Stomach (tissue), 19 donors: ENCODE measurements at places on chromosomes 3 and 15. TPM values are rescaled to one million over a fixed set of nuclear protein-coding genes. Genes with fewer than 3 reads are reported as not detected.

DNA sequence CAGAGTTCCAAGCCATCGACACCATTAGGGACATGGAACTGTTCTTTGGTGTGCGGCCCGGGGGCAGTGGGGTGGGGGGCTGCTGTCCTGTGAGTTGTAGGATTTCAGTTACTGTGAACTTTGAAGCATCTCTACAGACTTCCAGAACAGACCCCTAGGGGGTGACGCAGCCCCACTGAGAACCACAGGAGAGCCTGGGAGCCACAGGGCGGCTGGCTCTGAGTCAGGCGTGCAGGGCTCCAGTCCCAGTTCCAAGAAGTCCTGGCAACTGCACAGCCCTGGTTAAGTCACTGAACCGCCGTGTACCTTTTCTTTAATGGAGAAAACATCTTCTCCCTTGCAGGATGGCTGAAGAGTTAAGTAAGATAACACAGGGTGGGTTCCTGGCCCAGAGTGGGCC lies 23.5 kb upstream of the LRTM1 start:
- peak; percentile 84 for DNase-seq

DNA sequence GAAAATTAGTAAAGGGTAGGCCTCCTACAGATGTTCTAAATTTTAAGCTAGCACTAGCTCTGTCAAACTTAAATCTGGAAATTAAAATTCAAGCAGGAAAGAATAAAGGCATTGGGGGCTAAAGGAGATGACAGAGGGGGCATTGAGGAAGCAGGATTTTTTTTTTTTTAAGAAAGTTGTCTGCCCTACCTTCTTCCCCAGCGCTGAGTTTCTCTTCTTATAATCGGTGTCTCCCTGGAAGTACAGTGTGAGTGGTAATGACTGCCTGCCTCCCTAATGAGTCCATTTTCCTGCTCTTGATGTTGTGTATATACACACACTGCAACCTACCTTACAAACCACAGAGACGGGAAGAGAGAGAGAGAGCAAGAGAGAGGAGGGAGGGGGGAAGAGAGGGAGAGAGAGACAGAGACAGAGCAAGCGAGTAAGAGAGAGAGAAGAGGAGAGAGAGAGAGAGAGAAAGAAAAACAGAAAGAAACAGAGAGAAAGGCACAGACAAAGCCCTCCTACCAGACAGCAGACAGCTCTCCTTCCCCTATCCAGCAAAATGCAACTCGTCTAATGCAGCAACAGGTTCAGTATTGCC lies 47.0 kb downstream of the ZBTB20 start:
- peak; percentile 81 for DNase-seq

GRCh38 chr15:64894395-64895056 lies 17.2 kb upstream of the ANKDD1A start:
- DNase-seq = peak; percentile 88

- DNase-seq = no peak
Observed at GRCh38 chr3:45957586-45957985, 14.3 kb downstream of the CXCR6 start.

- DNase-seq = no peak
Observed at GRCh38 chr15:94403331-94403730, 172.0 kb downstream of the MCTP2 start.

The MYZAP gene
- total RNA-seq = 45.5 TPM

DNA sequence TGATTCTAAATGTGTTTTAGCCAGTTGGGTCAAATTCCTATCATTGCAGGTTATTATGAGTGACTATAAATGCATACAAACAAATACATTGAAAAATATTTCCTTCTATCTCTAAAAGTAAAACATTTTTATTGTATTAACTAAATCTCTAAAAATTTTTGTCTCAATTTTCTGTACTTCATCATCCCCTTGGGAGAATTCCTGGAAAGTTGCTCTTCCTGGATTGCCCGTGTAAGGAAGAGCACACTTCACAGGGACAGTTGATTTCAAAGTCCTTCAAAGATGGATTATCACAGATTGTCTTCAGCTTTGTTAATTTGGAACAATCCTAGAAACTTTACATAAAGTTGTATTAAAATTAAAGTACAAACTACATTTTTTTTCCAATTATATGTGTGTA lies 595.6 kb downstream of the ROBO1 start:
- DNase-seq = no peak

DNA sequence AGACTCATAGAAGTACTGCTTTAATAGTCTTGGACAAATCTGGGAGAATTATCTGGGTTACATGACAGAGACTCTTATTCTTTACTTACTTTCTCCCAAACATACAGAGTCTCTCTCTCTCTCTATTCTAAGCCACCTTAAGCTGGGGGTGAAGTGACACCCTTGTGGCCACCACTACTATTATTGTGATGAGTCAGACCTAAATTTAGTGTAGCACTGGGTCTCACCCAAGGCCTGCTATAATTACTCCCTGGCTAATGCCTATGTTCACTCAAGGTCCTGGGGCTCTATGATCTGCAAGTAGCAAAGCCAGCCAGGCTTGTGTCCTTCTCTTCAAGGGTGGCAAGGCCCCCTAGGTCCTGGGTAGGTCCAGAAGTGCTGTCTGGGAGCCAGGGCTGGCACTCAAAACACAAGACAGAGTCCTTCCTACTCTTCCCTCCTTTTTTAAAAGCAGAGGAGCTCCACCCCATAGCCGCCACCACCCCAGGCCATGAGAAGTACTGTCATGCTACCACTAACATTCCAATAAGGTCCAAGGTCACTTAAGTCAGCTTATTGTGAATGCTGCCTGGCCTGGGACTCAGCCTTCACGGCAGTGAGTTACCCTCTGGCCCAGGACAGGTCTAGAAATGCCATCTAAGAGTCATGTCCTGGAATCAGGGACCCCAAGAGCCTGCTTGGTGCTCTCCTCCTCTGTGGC lies 183.6 kb downstream of the POLQ start:
- no peak for DNase-seq

The ADGRG7 gene
- not detected for total RNA-seq

DNA sequence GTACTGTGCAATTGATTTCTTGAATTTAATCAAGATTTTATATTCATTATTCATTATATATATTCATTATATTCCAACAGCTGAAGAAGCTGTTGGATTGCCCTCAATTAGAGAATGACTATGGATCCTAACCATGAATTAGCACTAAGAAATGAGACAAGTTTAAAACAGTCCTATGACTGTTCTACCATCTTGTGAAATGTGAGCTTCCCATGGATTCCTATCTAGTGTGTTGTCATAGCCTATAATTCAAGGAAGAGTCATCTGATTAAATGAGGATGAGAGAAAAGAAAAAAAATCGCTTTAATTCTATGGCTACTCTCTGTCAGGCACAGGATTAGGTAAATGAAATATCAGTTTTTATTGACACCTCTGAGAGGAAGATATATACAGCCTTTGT lies 696.6 kb upstream of the NAALADL2 start:
- DNase-seq = no peak

GRCh38 chr3:142618917-142619461 lies 22.8 kb downstream of the PLS1 start:
- DNase-seq = peak; percentile 88

The PLS1 gene
- total RNA-seq = 79.1 TPM
